ENCODE measurements at places on chromosomes 7 and 10.

DNA sequence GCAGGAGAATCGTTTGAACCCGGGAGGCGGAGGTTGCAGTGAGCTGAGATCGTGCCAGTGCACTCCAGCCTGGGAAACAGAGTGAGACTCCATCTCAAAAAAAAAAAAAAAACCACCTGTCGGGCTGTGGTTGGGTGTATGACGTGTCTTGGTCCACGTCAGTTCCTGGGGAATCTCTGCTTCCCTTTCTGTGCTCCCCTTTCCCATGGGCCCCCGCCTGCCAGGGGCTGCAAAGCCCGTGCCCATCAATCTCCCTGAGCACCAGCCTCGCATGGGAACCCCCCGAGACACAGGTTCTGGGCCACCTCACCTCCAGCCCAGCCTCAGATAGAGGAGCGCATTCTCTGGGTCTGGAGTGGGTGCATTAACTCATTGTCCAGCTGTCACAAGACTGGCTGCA lies 2.3 kb upstream of the SH2B2 start:
- no peak for DNase-seq

DNA sequence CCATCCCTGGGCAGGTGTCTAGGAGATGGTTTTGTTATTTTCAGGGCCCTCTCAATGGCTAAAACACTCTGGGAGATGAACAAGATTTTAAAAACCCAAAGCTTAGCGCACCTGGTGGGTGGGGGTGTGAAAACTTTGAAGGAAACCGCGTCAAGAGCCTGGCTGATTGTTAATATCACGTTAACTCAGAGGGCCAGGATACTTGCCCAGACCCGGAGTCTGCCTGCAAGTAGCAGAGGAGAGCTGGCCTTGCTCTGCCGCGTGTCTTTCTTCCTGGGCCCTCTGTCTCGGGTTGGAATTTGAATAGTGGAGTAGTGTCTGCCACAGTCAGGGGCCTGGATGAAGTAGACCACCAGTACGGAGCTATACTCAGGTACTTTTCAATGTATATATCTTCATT lies 1.1 kb downstream of the MGMT start:
- no peak for DNase-seq

DNA sequence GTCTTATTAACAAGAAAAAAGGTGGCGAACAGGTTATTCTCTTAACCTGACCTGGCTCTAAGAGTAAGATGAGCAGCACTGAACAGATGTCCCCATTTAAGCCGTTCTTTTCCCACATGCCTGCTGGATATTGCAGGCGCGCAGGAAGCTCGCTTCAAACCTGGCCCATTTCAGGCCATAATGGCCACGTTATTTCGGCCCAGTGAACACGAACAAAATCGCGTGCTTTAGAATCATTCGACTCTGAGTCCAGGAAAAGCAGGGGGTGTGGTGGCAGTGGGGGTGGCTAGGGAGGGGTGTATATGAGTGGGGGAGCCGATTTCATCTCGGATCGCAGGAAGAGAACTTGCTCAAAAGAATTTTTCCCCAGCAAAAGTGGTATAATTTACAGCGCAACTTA lies 6.6 kb upstream of the SP8 start:
- no peak for DNase-seq

DNA sequence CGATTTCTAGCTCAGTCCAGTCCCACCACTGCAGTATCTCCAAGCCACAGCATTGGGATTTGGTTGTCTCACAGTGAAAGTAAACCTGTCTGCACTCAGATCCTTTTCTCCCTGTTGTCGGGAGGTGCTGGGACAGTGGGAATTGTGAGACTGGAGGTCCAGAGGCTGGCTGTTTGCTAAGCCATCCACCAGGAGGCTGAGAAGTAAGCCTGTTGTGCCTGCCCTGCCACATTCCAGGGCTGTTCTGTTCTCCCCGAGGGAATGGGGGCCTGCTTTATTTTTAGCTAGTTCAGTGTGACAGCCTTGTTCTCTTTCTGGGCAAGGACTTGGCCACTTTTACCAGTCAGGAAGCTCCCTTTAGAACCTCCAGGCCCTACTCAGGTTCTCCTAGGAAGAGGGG lies 54.9 kb downstream of the HK1 start:
- DNase-seq, result no peak

GRCh38 chr7:486216-486743 lies 33.4 kb downstream of the PDGFA start:
- DNase-seq, result no peak
